Ovary (tissue), 10 donors: ENCODE measurements at places on chromosomes 5 and 9. TPM values are rescaled to one million over a fixed set of nuclear protein-coding genes. Genes with fewer than 3 reads are reported as not detected.

Gene FAM169A
- total RNA-seq, result 13.3 TPM

Gene NEUROG1
- not detected for total RNA-seq

DNA sequence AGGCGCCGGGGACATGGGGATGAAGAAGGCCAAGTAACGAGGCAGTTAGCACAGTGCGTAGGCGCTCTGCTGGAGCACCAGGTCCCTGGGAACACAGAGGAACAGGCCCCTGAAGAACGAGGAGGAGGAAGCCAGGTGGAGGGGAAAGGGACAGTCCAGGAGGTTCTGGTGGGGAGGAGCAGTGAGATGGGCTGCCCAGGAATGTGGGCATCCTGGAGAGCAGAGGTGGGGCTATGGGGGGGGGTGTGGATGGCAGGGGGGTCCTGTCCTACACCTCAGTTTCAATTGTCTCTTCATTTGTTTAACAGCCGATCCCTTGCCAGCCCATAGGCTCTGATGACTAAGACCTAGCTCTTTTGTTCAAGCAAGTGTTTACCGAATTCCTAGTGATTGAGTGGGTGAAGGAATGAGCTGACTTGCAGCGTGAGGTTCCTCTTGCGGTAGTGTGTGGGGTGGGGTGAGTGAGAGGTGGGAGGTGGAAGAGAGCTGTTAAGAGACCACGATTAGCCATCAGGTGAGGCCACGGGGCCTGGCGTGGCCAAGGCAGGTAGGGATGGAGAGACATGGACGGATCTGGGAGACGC is 8.4 kb upstream of the PHYHD1 start:
- DNase-seq, result no peak

GRCh38 chr9:87435189-87435880 is 62.3 kb upstream of the DAPK1 start:
- DNase-seq, result no peak

DNA sequence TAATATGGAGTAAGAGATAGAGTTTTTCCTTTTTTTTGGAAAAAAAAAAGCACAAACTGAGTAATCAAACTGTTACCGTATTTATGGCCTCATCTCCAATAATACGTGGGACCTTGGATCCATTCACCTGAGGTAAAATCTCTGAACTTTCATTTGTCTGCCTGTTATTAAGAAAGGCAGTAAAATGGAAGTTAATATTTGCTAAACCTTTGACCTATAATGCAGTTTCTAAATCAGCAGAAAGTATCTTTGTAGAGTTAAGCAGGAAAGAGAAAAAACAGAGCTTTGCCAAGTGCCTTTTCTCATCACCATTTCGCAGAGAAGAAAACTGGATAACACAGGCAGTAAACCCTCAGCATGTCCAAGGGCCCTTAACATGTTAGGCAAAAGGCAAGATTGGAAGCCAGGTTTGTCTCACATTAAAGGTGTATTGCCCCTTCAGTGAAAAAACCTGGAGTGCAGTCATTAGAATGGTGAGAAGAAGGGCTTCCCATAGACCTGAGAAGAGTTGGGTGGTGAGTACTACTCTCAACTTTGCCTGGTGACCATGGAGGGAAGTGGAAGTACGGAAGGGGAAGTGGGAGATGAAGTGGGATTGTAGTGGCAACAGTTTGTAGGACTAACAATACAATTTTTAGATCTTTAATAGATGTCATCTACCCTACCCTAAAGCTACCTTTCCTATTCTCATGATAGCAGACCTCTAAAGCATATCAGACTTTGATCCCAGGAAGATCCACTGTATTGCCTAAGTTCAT is 65.4 kb upstream of the GRAMD2B start:
- no peak for DNase-seq

GRCh38 chr5:146644831-146645230 is 128.8 kb upstream of the GPR151 start:
- DNase-seq, result no peak

GRCh38 chr5:124730381-124730780 is 16.1 kb downstream of the ZNF608 start:
- no peak for DNase-seq

Gene CDC20B
- not detected for total RNA-seq

DNA sequence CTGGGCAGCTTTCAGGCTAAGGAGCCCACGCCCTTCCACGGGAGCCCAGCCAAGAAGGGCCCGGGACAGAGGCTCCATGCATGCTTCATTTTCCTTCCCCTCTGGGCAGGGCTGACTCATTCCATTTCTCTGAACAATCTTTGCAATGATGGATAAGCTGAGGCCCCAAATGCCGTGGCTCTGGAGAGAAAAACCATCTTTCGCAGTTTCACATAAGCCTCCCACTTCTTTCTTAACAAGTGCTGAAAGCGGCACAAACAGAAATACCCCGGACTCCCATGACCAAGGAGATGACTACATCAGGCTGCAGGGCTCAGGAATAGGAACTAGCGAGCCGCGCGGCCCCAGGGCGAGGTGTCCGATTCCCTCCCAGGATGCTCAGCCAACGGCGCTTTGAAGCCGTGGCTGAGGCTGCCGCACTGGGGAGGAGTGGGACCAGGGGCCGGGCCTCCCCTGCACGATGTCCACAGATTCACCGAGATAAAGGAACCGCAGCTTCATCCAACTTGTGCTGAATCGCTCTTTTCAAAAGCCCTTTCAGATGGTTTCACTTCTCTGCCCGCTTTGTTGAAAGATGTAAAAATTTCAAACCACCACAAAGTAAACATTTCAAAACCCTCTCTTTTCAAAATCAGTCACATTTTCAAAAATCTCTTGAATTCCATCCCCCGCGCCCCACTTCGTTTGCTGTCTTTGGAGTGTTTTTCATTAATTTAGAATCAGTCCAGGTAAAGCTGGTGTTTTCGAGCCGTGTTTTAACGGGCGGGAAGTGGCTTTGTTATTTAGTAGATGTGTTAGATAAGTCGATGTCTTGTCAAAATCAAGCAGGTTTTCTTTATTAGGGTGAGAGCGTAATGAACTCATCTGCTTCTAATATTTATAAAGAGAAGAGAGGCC is 96.5 kb upstream of the LMX1B start:
- DNase-seq, result no peak
